Activated T-helper 1 cell treated with Interleukin-2 at 50 U/mL for 16 hours (primary cell): ENCODE measurements at places on chromosomes 6 and 20.

GRCh38 chr6:142407685-142408273 lies 106.0 kb downstream of the ADGRG6 start:
- DNase-seq = no peak

DNA sequence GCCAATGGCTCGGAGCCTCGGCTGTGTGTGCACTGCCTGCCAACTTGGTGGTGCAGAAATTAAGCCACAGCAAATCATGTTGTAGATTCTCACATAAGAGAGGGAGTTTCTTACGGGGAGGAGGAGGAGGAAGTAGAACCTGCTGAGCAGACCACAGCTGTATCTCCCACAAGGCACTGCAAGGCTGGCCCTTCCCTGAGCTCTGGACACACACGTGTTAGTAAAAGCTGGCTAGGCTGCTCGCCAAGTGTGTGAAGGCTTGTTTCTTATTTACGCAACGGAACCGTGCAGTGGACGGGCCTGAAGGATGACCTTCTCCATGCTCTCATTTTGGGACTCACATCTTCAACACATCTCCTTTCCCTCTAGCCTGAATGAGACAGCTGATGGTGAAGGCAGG lies 15.7 kb upstream of the QKI start:
- no peak for DNase-seq

GRCh38 chr6:75843396-75843795 lies 94.4 kb downstream of the MYO6 start:
- no peak for DNase-seq

- no peak for DNase-seq
Observed at GRCh38 chr6:157148391-157149323, 174.7 kb downstream of the TMEM242 start.

DNA sequence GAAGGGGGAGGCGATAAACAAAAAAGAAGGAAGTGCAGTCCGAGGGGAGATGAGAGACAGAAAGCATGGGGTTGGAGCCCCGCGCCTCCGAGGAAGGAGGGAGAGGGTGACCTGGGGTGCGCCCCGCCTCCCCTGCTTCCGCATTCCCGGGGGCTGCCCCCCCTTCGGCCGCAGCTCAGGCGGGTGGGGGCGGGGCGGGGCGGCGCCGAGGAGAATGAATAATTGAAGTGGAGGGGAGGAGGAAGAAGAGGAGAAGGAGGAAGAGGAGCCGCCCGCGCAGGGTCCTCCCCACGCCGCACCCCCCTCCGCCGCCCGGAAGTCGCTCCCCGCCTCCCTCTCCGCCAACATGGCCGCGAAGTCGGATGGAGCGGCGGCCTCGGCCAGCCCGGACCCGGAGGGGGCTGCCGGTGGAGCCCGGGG lies at the start of gene XKR7:
Gene XKR7, plus strand, starts transcription at position 322 of the 420 bp plus-strand sequence. Its CDS starts 25 bp downstream, at position 347.
- DNase-seq = no peak

GRCh38 chr6:29633534-29633905 lies 537 bp upstream of the GABBR1 start:
- no peak for DNase-seq

DNA sequence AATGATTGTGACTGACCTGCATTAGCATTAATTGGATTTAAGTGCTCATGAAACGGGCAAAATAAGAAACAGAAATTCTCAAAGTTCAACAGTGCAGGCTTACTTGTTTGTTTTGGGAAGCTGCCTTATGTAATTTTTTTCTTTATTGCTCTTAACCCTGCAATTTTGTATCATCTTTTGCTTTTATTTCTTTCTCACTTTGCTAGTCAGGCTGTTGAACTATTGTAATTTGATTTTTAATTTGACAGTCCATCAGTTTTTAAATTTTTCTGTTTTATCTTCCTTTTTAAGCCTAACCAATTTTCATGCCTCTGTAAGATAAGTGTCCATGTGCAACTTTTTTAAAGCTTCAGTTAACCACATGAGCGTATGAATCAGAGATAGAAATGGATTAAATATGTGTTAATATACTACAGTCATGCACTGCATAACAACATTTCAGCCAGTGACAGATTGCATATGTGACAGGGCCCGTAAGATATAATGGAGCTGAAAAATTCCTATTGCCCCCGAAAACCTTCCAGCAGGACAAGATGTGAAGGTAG lies 44.6 kb downstream of the PEX7 start:
- DNase-seq = no peak

GRCh38 chr6:105428342-105428957 lies 25.6 kb upstream of the PREP start:
- no peak for DNase-seq

- no peak for DNase-seq
Observed at GRCh38 chr6:54291146-54291545, 17.1 kb upstream of the TINAG start.

- no peak for DNase-seq
Observed at GRCh38 chr20:19003366-19004336, 190.1 kb downstream of the SCP2D1 start.

GRCh38 chr6:90218959-90219208 lies 77.8 kb downstream of the BACH2 start:
- DNase-seq = no peak

GRCh38 chr20:50371878-50372769 lies 138.1 kb upstream of the PTPN1 start:
- no peak for DNase-seq

GRCh38 chr20:54056762-54057639 lies 13.4 kb downstream of the BCAS1 start:
- DNase-seq = no peak

GRCh38 chr6:45657226-45657625 lies 279.5 kb upstream of the SUPT3H start:
- DNase-seq = no peak

DNA sequence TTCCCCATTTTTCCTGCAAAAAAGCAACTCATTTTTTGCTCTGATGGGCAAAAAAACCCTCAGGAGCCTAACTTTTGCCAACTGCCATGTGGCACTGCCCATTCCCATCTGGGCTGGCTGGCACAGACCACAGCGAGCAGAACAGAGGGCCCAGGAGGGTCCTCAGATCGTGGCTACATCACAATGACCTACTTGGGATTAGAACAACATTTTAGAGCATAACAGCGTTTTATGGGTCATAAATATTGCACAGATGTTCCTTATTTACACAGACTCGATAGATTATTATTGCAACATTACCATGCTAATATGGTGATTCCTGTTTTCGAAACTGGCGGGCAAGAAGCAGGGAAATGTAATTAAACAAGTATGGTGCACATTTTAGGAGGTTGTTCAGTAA lies 28.0 kb downstream of the PTPRT start:
- DNase-seq = no peak

DNA sequence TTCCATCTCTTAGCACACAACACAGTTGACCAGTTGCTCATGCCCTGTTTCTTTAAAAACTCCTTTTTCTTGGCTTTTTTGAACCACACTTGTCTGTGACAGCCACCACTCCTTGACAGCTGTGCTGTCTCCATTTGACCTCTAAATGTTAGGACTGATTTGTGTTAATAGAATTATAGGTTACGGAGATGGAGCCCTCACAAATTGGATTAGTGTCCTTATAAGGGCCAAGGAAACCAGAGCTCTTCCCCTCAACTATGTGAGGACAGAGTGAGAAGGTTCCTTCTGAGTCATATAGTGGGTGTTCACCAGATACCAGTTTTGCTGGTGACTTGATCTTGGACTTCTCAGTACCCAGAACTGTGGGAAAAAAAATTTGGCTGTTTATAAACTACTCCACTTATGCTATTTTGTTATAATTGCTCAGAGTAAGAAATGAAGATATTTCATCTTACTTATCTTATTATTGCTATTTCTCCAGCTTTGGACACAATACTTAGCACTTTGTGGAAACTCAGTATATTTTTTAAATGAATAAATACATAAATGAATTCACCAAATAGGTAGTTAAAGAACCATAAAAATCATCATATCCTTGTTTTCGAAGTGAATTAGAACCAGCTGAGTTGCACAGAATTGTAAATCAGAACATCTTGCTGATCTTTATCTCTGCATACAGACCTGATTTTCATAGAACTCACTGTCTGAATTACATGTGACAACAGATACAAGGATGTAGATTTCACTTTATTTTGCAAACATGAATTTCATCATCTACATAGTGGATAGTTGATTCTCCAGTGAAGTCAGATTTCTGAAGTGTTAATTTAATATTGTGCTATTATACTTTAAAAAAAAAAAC lies 598.5 kb upstream of the IRAK1BP1 start:
- DNase-seq = no peak

DNA sequence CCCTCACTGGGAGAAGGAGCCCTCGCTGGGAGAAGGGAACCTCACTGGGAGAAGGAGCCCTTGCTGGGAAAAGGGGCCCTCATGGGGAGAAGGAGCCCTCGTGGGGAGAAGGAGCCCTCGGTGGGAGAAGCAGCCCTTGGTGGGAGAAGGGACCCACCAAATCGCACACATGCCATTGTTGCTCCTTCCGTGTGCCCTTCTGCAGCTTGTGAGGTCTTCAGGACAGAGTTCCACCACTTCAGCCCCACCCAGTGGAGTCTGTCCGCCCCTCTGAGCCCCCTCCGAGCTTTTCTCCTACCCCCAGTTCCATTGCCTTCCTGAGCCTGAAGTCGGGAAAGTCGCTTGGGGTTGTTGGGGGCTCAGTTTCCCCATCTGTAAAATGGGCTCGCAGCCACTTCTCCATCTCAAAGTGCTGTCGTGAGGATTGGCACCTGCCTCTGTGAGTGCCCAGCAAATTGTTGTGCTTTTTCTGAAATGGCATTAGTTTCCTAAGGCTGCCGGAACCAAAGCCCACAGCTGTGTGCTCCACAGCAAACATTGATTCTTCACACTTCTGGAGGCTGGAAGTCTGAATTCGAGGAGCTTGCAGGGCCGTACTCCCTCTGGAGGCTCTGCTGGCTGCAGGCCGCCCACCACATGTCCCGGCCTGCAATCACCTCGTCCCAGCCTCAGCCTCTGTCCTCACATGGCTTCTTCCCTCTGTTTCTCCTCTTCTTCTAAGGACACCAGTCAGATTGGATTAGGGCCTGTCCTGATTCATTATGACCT lies 124.7 kb upstream of the PMEPA1 start:
- no peak for DNase-seq

GRCh38 chr20:59082077-59082740 lies 39.6 kb upstream of the PRELID3B start:
- DNase-seq = no peak

- DNase-seq = no peak
Observed at GRCh38 chr6:157368359-157369049, 12.5 kb upstream of the ZDHHC14 start.

GRCh38 chr20:623704-624103 lies 13.6 kb upstream of the TCF15 start:
- DNase-seq = no peak

DNA sequence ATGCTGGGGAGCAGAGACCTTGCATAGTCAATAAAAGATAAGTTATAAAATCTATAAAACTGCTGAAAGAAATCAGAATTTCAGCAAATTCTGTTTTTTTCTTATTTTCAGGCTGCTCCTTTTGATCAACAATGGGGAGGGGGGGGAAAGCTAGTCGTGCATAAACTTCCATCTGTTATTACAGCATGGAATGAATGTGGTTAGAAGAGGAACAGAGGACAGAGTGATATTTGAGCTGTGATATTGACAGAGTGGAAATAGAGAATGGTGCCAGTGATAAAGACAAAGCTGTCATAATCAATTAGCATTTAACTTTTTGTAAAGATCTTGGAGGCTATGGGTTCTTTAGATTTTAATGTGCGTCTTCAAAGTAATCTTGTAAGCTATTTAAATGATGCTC lies 43.4 kb upstream of the QKI start:
- DNase-seq = no peak

GRCh38 chr6:29951882-29952281 lies 9.6 kb downstream of the HLA-A start:
- DNase-seq = no peak

DNA sequence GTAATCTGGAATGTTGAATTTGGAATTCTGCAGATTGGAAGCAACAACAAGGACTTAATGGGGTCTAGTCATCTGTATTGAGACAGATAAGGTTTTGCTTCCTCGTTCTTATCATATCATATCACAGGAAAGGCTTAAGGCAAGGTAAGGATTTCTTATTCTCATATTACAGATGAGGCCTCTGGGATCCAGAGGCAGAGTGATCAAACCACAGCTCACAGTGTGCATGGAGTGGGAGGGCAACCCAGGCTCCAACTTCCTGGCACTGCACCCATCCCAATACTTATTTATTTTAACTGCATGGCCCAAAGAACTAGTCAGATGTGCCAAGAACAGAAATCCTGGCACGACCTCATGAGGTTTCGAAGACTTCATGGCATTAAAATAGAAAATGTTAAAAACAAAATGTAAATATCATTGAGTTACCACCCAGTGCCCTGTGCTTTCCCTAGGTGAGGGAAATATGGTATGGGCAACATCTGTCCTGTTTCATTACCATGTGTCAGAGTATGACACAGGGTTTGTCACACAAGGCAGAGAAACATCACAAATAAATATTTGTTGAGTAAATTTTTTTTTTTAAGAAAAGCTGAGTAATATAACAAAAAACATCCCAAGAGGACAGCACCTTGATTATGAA lies 191.9 kb downstream of the ISM1 start:
- no peak for DNase-seq

DNA sequence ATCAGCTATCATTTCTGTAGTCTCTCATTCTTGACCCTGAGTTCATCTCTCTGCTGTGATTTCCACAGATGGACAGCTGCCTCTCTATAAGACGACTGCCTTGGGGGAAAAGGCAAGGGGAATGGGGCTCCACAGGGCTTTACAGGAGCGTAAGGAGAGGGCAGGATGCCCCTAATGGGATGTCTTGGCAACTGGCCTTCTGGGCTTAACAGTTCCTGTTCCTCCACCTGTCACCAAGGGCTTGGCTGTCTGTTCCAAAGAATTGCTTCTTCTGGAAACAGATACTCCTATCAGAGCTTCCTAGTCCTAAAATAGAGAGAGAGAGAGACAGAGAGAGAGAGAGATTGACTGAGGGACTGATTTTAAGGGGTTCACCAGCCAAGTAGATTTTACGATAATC lies 181.9 kb downstream of the TMEM200A start:
- no peak for DNase-seq

GRCh38 chr6:11653028-11653583 lies 115.6 kb downstream of the TMEM170B start:
- DNase-seq = no peak

- no peak for DNase-seq
Observed at GRCh38 chr20:478010-478948, 15.9 kb upstream of the TBC1D20 start.
